ENCODE measurements at places on chromosomes 7 and 10.

GRCh38 chr10:64798297-64798696, 1277.1 kb downstream of the REEP3 start:
- DNase-seq = no peak

DNA sequence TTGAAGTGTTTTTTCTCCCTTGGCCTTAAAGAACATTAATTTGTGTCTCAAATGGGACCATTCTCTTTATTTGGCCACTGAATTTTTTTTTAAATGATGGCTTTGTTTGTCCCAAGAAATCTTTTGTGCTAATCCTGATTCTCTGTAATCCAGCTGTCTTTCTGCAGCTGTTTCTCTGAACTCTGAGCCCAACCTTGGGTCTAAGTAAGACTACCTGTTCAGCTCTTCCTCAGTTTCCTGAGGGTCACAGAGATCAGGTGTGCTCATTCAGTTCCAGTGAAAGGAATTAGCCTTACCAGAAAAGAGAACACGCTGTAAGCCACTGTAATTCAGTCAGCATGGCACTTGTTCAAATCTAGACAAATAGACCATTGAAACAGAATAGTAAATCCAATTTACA, 94.2 kb downstream of the ANKIB1 start:
- no peak for DNase-seq

- DNase-seq = no peak
These were observed 629 bp upstream of the DNAJC9 start for GRCh38 chr10:73247509-73248258.

GRCh38 chr7:95055295-95055694, 147.9 kb downstream of the PPP1R9A start:
- DNase-seq = no peak

DNA sequence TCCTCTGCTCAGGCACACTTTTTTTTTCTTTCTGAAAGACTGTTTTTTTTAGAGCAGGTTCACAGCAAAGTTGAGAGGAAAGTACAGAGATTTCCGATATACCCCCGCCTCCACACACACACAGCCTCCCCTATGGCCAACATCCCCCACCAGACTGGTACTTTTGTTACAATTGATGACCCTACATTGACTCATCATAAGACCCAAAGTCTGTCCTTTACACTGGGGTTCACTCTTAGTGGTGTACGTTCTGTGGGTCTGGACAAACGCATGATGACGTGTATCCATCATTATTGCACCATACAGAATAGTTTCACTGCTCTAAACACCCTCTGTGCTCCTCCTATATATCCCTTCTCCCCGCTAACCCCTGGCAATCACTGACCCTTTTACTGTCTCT, 107.7 kb downstream of the RBM20 start:
- no peak for DNase-seq

DNA sequence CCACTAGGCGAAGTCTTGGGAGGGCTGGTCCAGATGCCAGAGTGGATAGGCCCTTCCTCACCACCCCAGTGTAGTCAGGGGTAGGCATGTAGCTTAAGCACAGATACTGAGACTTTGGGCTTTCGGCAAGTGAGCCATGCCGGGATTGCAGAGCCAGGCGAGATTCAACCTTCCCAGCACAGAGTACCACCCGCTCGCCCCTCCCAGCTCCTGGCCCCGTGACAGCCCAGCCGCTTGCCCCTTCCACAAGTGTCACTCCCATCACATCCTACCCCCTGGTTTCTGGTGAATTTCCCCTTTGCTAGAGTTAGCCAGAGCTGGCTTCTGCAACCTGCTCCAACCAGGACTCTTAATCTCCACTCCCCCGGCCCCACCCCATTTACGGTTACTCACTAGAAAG, 56.9 kb downstream of the ARHGAP22 start:
- no peak for DNase-seq

- DNase-seq = no peak
These were observed 78.4 kb downstream of the IPMK start for GRCh38 chr10:58189269-58189668.

GRCh38 chr7:93957767-93958166, 36.2 kb downstream of the GNG11 start:
- no peak for DNase-seq

DNA sequence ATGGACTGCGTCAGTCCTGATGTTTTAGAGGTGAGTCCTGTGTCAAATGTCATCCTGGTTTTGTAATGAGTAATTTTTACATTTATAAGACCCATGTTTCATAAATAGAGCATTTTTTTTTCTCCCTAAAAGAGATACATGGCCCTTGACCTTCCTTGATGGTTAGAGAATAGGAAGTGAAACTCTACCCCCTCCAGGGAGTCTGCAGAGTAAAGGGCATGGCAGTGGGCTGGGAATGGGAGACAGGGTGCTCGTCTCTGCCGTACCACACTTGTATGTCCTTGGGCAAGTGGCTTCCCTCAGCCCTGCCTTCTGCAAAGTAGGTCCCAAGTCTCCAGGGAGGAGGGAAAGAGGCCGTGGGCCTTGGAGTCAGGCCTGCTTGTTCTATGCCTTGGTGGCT, 63.9 kb downstream of the WDFY4 start:
- DNase-seq = no peak

- DNase-seq = no peak
These were observed 260.3 kb downstream of the SNX13 start for GRCh38 chr7:17680026-17680425.

DNA sequence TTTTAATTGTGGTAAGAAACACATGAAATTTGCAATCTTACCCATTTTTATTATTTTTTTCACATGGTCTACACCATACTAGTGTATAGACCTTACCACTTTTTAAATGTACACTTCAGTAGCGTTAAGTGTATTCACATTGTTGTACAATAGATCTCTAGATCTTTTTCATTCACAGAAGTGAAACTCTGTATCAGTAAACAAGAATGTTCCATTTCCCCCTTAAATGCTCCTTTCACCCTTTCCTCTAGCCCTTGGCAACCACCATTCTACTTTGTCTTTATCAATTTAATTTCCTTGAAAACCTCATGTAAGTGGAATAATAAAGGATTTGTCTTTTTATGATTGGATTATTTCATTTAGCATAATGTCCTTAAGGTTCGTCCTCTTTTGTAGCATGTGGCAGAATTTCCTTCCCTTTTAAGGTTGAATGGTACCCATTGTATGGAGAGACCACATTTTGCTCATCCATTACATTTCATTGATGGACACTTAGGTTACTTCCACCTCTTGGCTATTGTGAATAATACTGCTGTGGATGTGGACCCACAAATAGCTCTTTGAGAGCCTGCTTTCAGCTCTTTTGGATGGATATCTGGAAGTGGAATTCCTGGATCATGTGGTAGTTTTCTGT, 45.7 kb downstream of the SNX10 start:
- no peak for DNase-seq

DNA sequence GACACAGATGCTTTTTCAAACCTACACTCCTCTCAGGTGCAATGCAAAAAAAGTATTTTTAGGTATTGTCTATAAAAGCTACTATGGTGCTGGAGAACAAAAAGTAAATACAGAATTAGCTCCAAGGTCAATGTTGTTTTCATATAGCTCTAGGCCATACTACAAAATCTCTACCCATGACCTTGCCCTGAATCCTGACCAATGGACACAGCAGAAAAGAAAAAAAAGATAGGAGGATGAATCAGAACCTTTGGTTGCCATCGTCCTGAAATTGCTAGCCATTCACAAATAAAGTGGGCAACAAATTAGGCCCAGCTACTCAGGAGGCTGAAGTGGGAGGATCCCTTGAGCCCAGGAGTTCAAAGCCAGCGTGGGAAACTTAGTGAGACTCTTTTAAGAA, 35.2 kb upstream of the RELN start:
- DNase-seq = no peak

- no peak for DNase-seq
These were observed 3.0 kb upstream of the ANKRD22 start for GRCh38 chr10:88854684-88855083.

- no peak for DNase-seq
These were observed 186.8 kb downstream of the WDR37 start for GRCh38 chr10:1242975-1243374.

DNA sequence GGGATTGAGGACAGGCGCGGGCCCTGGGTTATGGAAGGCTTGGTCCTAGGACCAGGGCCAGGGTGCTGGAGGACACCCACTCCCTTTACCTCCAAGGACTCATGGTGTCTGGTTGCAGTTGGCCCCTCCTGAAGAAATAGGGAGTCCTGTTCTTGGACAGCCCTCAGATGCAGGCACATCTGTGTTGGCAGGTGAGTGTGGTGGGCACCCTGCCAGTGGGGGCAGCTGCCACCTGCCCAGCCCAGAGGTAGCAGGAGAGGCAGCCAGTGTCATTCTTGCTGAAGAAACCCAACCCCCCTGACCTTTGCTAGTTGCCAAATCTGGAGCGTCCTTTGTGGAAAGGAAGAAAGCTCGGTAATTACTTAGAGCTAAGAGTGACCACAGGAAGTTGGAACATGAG, 8.3 kb downstream of the GALNT17 start:
- DNase-seq = no peak

DNA sequence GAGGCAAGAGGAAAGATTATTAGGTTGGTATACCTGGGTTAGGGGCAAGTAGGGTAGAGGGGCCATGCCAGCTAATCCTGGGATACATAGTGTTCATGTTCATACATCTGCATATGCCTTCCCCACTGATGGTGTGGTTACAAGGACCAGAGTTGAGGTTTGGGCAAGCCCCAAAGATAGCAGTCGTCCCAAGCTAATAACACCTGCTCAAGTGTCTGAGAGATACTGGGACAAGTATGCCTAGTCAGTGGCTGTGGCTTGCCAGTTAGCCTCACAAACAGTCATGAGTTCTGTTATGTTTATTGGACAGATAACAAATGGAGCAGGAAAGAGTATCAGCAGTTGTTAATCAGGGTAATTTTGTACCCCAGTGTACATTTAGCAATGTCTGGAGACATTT, 139.6 kb downstream of the ADAM22 start:
- DNase-seq = no peak

DNA sequence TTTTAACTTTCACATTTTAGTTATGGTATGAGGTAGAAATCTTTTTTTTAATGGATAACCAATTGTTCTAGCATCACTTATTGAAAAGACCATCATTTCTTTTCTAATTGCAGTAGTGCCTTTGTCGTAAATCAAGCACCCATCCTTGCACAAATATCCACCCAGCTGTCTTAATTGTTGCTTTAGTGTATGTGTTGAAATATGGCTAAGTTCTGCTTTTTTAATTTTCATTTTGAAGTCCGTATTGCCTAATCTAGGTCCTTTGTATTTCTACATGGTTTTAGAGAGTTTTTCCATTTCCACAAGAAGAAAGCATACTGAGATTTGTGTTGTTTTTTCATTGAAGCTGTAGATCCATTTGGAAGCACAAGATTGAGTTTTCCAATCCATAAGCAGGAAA, 259.6 kb upstream of the SEMA3E start:
- DNase-seq = no peak

DNA sequence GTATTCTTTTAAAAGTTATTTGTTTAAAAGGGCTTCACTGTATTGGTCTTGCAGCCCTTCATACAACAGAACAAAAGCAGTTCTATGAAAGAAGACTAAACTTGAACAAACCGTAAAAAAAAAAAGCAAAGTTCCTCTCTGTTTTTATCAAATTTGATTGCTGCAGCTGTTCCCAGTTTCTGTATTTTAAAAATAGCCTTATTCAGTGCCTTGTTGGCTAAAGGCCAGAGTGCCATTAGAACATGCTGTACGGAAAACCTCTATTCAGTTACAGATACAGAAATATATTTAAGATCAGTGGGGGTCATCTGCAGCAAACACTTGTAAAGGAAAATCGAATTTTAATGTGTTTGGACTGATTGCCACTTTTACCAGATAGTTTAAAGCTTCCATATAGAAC, 207.8 kb upstream of the ETV1 start:
- DNase-seq = no peak

DNA sequence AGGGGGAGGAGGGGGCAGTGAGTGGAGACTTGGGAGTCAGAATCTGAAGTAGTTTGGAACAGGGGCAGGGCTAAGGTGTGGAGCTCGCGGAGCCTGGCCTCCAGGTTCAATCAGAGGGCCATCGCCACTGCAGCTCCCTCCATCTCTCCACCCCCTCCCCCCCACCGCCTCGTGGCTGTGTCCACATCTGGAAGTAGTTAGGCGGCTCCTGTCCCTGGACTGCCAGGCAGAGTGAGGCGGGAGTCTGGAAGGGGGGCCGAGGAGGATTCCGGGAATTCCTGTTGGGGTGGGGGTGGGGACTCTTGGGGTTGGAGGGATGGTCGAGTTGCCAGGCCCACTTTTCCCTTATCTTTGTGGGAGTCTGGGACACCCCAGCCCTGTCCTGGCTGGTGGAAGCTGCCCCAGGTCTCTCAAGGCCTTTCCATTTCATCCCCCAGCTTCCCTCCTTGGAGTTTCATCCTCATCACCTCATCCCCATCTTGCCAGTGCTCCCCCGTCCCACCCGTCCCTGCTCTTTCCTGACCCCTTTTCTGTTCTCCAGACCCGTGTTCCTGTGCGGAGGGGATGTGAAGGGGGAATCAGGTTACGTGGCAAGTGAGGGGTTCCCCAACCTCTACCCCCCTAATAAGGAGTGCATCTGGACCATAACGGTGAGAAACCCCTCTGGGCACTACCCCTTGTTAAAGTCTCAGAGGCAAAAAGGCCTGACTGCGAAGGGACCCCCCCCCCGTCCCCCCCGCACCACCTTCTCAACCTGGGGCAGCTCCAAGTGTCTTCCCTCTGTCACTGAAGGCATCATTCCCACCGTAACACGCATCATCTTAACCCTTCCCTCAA, 944 bp downstream of the PCOLCE start:
- no peak for DNase-seq

GRCh38 chr10:16907687-16908086, 90.5 kb upstream of the RSU1 start:
- no peak for DNase-seq

DNA sequence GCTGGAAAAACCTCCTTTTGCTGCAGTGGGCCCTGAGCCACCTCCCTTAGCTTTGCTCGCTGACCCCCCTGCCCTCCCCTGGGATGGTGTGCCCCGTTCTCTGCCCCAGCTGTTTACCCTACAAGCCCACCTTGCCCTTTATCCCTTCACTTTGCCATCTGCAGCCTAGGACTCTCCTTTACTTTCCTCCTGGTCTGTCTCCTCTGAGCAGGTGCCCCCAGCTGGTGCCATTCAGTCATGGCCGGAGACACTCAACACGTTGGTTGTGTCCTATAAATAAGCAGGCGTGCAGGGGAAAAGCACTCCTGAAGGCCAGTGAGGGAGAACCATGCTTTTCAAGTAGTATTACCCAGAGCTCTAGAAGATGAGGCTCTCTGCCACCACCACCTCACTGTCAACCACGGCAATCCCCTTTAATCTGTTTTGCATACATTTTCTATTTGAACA, 6.1 kb downstream of the RASSF4 start:
- DNase-seq = no peak

- DNase-seq = no peak
These were observed 114.1 kb downstream of the EMX2 start for GRCh38 chr10:117656385-117657367.

DNA sequence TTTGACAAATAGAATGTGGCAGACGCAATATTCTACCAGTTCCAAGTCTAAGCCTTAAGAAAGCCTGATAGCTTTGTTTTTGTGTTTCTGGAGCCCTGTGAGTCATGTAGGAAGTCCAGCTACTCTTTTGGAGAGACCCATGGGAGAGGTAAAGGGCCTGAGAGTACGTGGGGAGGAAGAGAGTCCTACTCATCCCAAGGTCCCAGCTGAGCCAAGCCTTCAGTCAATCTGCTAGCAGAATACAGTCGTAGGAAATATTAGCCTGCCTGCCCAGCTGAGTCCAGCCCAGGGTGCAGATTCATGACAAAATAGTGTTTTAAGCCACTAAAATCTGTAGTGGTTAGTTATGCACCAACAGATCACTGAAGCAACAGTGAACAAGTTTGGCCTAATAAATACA, 9.0 kb upstream of the GNA12 start:
- no peak for DNase-seq

All from esophagus squamous epithelium (tissue), 5 donors.